NCI-H774 (cell line): ENCODE measurements at places on chromosomes 2 and 18.

- peak; percentile 45 for DNase-seq
Measured at GRCh38 chr2:73983322-73984202, 1.1 kb upstream of the TET3 start.

DNA sequence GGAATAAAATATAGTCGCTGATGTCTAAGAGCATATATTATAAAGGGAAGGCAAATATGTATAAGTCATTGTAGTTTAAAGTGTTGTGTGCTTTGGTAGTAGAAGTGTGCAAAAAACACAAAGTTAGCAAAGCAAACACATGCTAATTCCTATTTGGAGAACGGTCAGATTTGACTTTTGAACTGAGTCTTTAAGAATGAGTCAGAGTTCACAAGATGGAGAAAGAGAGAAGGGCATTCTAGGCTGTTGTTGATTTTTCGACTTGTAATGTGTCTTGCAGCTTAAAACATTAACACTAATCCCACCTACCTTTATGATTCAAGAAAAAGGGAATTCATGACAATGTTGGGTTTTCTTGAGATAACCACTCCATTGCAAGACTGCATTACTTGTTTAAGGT lies 98.1 kb downstream of the CRIM1 start:
- DNase-seq = no peak

GRCh38 chr2:99140056-99140859 lies 1.2 kb upstream of the C2orf15 start:
- no peak for DNase-seq

GRCh38 chr2:218659988-218660358 lies 490 bp downstream of the BCS1L start:
- no peak for DNase-seq

DNA sequence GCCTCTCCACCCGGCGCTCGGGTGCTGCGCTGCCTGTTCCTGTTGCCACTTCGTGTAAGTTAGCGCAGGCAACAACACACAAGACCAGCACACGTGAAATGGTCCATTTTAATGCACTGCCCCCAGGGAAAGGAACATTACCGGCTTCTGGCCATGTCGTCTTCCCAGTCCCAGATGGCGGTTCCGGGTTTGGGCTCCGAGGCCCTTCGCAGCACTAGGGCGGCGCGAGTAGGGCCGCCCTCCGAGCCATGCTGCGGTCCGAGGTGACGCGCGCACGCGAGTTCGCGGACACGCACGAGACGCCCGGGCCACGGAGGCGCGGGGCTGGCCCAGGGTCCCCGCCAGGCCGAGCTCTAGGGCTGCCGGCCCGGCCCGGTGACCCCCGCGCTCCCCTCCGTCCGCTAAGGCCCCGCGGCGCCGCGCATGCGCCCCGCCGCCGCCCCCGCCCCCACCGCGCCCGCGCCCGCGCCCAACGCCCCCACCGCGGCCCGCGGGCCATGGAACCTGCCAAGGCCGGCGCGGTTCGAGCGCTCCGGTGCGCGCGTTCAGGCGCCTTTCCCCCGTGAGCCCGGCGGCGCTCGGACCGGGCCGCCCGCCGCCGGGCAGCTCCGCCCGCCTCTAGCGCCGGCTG lies 367 bp upstream of the ZNF236 start:
- no peak for DNase-seq

GRCh38 chr2:77552956-77553355 lies 30.8 kb upstream of the LRRTM4 start:
- DNase-seq = no peak

- DNase-seq = no peak
Measured at GRCh38 chr2:101736861-101737291, 39.4 kb downstream of the MAP4K4 start.

GRCh38 chr2:26904839-26905238 lies 56.9 kb downstream of the DPYSL5 start:
- DNase-seq = no peak

DNA sequence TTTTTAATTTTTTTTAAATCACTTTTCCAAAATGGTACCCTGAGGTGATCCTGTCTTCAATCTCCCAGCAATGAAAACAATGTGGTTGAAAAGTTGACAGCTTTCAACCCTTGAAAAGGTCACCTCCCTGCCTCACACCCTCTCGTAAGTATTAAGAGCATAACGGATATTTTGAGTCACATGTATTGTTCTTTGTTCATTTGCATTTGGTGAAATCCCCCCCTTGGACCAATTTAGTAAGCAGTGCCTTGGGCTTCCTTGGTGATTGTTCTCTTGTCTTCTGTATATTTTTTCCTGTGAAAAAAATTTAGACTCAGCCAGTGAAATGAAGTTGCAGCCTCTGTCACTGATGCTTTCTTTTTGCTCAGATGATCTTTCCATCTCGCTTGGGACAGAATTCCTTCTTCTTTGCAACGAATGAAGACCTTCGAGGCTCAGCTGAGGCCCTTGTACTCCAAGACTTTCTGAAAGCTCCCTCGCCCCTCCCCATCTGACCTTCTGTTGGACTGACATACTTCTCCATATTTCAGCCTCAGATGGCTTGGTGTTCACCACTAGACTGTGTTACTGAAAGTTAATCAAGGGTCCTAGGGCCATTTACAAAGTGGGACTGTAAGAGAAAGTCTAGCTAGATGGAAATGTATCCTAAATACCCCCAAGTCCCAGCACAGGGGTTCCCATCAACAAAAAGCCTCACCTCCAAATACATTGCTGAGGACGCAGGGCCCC lies 158.4 kb downstream of the BCL2 start:
- no peak for DNase-seq

DNA sequence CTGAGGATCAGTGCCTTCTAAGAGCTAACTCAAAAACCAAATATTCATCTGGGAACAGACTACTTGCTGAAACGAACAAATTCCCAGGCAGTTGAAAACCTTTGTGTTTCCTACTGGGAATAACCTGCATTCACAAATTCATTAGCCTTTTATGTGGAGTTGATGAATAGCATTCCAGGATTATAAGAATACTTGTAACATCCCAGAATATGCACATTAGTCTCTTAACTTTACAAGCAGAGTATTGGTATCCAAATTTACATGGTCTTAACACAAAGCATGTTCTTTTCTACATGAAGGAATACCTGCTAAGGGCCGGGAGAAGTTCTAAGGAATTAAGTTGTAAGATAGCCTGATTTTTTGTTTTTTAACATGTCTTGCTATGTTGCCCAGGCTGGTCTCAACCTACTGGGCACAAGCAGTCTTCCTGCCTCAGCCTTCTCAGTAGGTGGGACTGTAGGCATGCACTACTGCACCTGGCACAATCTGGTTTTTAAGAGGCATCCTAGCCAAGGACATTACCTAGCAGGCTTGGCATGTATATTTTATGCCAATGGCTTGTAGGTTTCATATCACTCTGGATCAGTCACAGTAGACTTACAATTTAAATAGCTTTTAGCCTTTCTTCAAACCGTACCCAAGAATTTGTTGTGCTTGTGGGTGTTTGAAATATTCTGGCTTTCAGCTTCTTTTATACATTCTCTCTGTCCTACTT lies 50.7 kb downstream of the MGAT5 start:
- no peak for DNase-seq

DNA sequence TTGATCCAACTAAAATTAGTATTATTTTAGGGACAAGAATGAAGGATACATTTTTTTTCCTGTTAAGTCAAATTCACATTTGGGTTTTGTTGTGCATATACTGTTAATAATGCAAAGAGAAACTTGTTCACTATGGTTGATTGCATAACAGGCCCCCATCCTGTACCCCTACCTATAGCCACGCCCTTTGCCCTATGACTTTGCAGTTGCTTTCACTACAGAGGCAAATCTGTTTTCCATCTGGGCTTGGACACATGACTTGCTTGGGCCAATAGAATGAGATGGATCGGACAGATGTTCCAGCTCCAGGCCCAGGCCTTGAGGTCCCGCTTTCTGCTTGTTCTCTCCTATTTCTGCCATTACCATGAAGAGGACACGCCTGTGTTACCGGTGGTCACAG lies 278.5 kb upstream of the HNRNPA3 start:
- no peak for DNase-seq

DNA sequence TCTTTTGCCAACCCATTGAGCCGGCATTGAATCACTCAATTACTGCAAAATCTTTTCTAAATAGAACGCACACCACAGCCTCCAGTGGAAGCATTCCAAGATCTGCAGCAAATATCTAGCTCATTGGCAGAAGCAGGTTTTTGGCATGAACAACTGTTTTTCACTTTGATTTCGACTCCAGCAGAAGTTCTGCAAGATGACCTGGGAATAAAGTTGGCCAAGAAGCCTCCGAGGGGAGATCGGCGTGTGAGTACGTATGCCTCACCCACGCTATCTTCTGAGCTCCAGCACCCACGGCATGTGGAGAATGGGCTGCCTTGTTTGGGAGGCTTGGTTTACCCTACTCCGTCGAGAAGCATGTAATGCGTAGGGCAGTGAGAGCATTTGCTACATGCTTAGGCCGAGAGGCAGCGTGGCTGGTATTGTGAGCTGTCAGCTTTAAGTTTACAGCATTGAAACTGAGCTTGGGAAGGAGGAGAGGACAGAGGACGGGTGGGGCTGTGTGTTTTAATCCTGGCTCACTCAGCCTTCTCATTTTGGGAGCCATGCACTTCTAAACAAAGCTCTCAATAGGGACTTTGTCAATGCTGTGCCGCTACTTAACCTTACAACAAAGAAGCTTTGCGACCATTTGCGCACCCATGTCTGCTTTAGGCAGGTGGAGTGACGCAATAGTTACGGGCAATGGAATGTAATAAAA lies 10.5 kb downstream of the PCARE start:
- DNase-seq = no peak

- DNase-seq = no peak
Measured at GRCh38 chr18:49619801-49620200, 57.9 kb downstream of the LIPG start.

DNA sequence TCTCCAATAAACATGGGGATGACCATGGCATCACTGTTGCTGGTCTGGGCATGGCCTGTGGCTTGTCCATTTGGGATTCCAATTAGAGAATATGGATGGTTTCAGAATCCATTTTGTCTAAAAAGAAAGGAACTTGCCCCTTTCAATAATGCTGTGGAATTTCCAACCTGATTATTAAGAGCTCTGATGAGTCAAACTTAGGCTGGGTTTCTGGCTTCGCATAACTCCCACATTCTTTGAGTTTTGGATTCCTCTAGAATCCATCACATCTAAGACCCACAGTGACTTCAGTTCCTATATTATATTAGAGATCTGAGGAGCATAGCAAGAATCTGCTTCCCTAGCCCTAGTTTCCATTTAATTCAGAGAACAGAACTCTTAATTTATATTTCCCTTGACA lies 531.5 kb downstream of the TNS1 start:
- no peak for DNase-seq

DNA sequence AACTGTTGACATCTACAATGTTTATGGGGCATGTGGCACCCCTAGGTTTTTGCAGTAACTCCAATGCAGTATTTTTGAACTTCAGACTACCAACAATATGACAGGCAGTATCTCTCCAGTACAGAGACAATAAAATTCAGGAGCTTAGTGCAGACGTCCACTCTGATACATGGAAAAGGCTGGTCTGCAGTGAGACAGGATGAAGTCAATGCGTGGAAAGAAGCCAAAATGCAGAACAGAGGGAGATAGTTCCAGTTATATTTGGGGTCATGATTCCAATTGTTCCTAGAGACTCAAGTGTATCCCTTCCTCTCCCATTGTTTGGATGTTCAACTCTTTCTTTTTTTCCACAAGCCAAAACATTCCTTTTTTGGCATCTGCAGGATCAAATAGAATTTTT lies 18.7 kb upstream of the SMAD2 start:
- no peak for DNase-seq

- no peak for DNase-seq
Measured at GRCh38 chr2:43127208-43127940, 99.0 kb downstream of the ZFP36L2 start.

DNA sequence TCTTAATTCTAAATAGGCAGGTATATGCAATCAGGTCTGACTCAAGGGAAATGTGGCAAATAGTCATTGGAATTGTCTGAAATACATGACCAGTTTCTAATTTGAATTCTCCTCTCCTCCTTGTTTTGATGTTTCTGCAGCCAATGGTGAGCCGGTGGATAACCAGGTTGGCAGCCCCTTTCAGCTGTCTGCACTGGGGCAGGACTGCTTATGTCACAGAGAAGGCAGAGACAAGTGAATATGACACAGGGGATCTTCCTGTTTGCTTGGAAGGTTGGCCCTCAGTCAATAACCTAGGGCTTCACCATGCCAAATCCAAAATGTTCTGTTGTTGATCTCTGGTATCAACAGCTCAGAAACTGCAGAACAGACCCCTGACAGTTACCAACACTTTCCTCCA lies 12.1 kb downstream of the MYT1L start:
- no peak for DNase-seq

GRCh38 chr2:133377599-133377998 lies 190.7 kb downstream of the NCKAP5 start:
- DNase-seq = no peak

GRCh38 chr2:11096591-11096990 lies 58.7 kb upstream of the SLC66A3 start:
- no peak for DNase-seq

- DNase-seq = peak; percentile 51
Measured at GRCh38 chr2:157497638-157498314, 53.9 kb upstream of the CYTIP start.

DNA sequence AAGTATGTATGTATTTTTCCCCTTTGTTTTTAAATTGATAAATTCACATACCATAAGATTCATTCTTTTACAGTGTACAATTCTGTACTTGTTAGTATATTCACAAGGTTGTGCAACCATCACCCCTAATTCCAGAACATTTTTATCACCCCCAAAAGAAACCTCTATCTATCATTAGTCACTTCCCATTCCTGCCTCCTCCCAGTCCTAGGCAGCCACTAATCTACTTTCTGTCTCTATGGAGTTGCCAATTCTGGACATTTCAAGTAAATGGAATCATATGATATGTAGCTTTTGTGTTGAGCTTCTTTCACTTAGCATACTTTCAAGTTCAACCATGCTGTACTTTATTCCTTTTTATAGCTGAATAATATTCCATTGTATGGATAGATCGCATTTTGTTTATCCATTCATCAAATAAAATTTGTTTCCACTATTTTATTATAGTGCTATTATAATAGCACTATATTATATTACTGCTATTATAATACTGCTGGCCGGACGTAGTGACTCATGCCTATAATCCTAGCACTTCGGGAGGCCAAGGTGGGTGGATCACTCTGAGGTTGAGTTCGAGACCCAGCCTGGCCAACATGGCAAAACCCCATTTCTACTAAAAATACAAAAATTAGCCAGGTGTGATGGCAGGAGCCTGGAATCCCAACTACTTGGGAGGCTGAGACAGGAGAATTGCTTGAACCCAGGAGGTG lies 10.9 kb downstream of the STARD7 start:
- DNase-seq = no peak

DNA sequence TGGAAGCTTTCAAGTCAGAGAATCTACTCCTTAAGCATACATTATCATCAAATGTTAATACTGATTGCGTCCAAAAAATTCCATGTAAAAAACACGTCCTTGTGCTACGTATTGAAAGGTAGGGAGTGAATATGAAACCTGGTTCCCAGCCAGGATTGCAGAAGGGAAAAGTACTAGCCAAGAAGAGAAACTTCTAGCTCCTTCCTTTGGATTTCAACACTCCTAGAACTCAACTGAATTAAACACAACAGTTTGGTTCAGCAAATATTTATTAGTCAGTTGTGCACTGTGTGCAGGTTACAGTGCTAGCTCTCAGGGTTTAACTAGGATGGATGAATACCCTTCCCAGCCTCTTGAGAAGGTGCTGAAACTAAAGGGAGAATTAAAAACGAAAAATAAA lies 33.9 kb upstream of the FHL2 start:
- no peak for DNase-seq
